Prostate gland (tissue), 2 donors: ENCODE measurements at places on chromosomes 3 and 15. TPM values are rescaled to one million over a fixed set of nuclear protein-coding genes. Genes with fewer than 3 reads are reported as not detected.

- no peak for DNase-seq
These were observed 1.4 kb upstream of the ATP13A3 start for GRCh38 chr3:194488055-194488742.

- DNase-seq, result no peak
These were observed 505.6 kb downstream of the LPP start for GRCh38 chr3:188659449-188660090.

DNA sequence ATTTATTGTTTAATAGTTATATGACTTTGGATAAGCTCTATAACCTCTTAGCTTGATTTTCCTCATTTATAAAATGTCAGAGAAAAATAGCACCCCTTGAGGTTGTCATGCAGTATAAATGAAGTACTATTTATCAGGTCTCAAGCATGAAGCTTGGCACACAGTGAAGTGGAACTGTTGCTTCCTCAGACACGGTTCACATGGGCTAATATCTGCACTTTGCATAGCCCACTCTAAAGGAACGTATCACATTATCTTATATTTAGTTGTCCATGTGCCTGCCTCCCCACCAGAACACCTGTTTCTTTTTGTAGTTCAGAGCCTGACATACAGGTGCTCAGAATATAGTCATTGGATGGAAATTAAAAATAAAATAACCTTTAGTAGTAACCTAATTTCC, 273.7 kb downstream of the SOX2 start:
- no peak for DNase-seq

DNA sequence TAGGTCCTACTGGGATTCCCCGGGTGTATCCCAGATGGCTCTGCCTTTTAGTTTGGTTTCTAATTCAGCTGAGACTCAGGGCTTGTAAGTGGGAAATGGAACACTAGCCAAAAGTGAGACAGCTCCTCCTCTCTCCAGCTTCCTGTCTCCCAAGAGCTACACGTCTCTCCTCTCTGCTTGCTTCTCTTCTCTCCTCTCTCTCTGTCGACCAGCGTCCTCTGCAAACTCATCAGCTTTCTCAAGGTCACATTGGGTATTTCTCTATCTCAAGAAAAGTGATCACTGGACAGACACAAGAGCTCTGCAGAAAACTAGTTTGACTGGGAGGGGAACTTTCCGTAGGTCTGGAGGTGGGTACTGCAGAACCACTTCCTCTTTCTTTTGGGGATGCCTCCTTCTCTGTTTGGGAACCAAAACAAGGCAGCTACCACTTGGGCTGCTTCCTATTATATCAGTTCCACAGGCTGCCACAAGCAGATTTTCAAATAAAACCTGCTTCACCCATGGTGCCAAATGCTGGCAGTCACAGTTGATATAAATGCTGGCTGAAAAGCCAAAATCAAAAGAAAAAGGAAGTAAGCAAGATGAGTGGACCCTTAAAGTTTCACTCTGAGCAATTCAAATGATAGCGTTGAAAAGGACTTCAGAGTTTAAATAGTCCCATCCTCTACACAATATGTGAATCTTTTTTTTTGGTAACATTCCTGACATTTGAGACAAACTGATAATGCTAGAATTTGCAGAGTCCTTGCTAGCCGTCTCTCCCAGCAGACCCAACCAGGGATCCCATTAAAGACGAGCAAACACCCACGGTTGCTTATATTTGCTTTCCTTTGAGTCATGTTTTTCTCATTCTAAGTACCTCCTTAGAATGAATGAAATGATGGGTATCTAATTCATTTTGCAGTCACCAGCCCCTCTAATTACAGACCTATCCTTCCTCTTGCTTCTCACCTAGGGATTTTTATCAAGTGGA, 7.2 kb upstream of the DYNC1LI1 start:
- DNase-seq, result no peak

DNA sequence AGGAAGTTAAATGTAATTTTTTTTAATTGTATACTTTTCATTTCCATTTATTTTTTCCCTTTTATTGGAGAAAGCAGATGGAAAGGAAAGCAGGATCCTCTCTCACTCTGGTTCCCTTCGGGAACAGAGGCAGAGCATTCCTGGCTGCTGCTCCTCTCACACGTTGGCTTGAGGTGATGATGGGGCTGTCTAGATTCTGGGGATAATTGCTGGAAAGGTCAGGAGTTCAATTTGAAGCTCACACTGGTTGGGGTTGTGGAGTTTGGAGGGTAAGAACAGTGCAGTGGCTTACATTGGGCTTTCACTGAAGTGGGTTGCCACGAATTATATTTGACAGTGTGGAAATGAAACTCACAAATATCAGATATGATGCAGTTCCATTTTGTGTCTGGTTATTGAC, 57.6 kb downstream of the RARB start:
- no peak for DNase-seq

- no peak for DNase-seq
These were observed 651.2 kb downstream of the DIPK2A start for GRCh38 chr3:144622845-144623244.

GRCh38 chr15:50879016-50879617, 29.4 kb upstream of the AP4E1 start:
- DNase-seq, result no peak

KNG1 gene
- total RNA-seq, result 0.91 TPM

GRAMD2A gene
- 6.4 TPM for total RNA-seq

MFAP1 gene
- total RNA-seq, result 19.3 TPM

NECTIN3 gene
- total RNA-seq, result 63.8 TPM

IMPDH2 gene
- total RNA-seq, result 110 TPM

SLC27A2 gene
- 22.0 TPM for total RNA-seq
